ENCODE measurements at places on chromosomes 3 and 15.
A peak's percentile ranks its signal among the peaks of the same experiment; 100 is the strongest.

GRCh38 chr3:45777746-45778386 lies 18.5 kb downstream of the SLC6A20 start:
- peaks cover 56% of the 10 kb centered on the region for H3K27me3 ChIP-seq
- peaks cover 5% of the 10 kb centered on the region for H3K4me1 ChIP-seq
- DNase-seq = peak; percentile 5
- H3K4me3 ChIP-seq = no peak overlapping the region

- no peak for DNase-seq
- H3K4me1 ChIP-seq = no peaks in the 10 kb centered on the region
- H3K27ac ChIP-seq = no peak overlapping the region
- no peaks in the 10 kb centered on the region for H3K27me3 ChIP-seq
- H3K36me3 ChIP-seq = no peaks in the 10 kb centered on the region
- no peak overlapping the region for H3K4me3 ChIP-seq
These were observed 1054.2 kb downstream of the NAALADL2 start for GRCh38 chr3:175913286-175913685.

DNA sequence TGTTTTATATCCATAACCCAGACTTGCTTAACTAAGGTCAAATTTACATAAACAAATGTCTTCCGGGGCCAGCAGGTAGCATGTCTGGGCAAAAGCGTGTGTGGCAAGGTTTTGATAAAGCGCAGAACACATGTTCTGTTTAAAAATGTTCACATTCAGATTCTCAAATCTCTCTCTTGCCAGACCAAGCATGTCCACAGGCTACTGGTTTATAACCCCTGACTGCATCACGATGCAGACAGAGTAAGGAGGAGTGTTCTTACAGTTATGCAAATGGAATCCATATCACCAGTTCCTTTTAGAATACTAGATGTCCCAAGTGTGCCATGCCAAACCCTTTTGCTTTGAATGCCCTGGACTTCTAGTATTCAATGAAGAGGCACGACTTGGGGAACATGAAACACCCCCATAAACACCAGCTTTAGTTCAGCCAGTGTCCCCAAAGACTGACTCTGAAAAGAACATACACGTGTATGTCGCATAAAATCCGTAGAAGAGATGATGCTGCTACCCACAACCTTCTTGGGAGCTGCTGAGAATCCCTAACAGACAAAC lies 412.0 kb downstream of the CNTN4 start:
- no peaks in the 10 kb centered on the region for H3K36me3 ChIP-seq
- H3K27ac ChIP-seq = no peak overlapping the region
- H3K4me3 ChIP-seq = no peak overlapping the region
- H3K27me3 ChIP-seq = no peaks in the 10 kb centered on the region
- DNase-seq = no peak
- H3K4me1 ChIP-seq = no peaks in the 10 kb centered on the region

- no peak overlapping the region for H3K27ac ChIP-seq
- H3K36me3 ChIP-seq = no peaks in the 10 kb centered on the region
- H3K4me3 ChIP-seq = no peak overlapping the region
- H3K4me1 ChIP-seq = no peaks in the 10 kb centered on the region
These were observed 21.7 kb upstream of the UTS2B start for GRCh38 chr3:191352014-191352413.

DNA sequence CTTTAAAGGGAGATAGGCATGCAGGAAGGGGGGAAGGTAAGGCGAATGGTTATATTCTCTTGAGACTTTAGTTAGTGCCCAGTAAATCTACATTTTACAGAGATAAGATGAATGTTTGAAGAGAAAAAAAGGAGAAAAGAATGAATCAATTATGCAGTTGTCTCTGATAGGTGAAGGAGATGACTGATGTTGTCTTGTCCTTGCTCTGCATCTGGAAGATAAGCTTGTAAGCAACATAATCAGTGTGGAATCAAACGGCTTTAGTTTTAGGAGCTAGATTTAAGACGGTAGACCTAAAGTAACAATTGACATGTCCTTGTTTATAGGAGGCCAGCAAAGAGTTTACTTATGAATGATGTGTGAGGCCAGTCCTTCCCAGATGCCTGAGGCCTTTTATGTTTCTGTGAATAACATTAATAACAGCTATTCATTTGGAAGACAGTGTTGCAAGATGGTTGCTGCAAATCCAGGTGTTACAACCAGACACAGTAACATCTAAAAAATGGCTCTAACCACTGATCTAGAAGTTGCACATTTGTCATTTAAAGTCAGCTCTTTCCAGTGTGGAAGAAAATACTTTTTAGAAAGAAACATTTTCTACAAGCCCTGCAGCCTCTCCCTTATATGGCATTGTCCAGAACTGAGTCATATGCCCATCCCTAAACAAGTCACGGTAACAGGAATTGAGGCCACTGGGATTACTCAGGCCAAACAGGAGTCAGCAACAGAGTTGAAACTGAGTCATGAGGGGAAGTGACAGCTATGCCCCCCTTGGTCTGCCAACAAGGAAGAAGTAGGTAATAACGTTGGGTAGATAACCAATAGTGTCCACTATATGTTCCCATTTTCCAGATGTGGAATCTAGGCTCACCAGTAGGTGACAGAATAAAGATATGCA lies 77.5 kb upstream of the FBN1 start:
- no peaks in the 10 kb centered on the region for H3K4me1 ChIP-seq
- no peak overlapping the region for H3K4me3 ChIP-seq
- no peak overlapping the region for H3K27ac ChIP-seq
- peaks cover 23% of the 10 kb centered on the region for H3K36me3 ChIP-seq

DNA sequence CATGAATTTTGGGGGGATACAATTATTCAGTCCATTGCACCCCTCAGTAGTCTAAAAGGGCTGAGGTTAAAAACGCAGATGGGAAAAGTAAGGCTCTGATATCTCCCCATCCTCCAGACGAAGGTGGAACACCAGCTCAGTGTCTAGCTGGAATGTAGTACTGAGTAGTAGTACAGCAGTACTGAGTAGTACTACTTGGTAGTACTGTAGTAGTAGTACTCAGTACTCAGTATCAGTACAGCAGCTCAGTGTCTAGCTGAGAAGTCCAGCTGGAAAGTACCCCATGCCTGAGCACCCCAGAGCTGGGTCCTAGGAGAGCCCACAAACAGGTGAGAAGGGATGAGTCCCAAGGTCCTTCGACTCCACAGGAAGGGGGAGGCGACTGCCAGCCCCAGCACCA lies 148.7 kb downstream of the XXYLT1 start:
- DNase-seq = no peak
- H3K36me3 ChIP-seq = no peaks in the 10 kb centered on the region
- H3K4me1 ChIP-seq = peaks cover 5% of the 10 kb centered on the region

- H3K36me3 ChIP-seq = no peaks in the 10 kb centered on the region
- no peak overlapping the region for H3K27ac ChIP-seq
- no peak overlapping the region for H3K4me3 ChIP-seq
- peaks cover 2% of the 10 kb centered on the region for H3K4me1 ChIP-seq
- DNase-seq = no peak
These were observed 19.5 kb upstream of the SNRPA1 start for GRCh38 chr15:101314336-101315125.

DNA sequence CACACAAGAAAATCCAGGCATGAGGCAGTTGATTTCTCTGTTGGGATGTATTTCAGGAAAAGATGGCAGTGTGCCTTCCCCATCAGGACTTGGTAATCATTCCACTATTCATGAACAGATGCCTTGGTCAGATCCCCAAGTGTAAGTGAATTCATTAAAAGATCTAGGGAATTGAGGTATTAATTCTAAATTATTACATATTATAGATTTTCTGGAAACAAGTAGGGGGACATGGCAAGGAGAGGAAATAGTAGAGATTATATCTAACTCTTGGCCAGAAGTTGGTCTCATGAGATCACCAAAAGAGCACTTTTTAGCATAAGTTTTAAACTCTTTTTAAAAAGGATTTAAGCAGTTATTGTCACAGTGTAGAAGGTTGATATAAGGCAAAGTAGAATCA lies 74.4 kb upstream of the MDFIC2 start:
- no peak for DNase-seq
- no peaks in the 10 kb centered on the region for H3K36me3 ChIP-seq
- H3K4me3 ChIP-seq = no peak overlapping the region
- H3K4me1 ChIP-seq = no peaks in the 10 kb centered on the region

- no peaks in the 10 kb centered on the region for H3K4me1 ChIP-seq
- H3K4me3 ChIP-seq = no peak overlapping the region
- no peaks in the 10 kb centered on the region for H3K36me3 ChIP-seq
- no peak overlapping the region for H3K27ac ChIP-seq
- DNase-seq = no peak
These were observed 78.1 kb upstream of the SETMAR start for GRCh38 chr3:4225005-4225471.

GRCh38 chr15:50182219-50183013 lies 420 bp downstream of the SLC27A2 start:
- H3K4me1 ChIP-seq = peaks cover 26% of the 10 kb centered on the region
- DNase-seq = peak; percentile 72
- peak overlapping the region; percentile 92 for H3K4me3 ChIP-seq
- peaks cover 20% of the 10 kb centered on the region for H3K27me3 ChIP-seq

GRCh38 chr15:78730955-78731354 lies 80.3 kb downstream of the ADAMTS7 start:
- no peaks in the 10 kb centered on the region for H3K4me1 ChIP-seq
- peaks cover 35% of the 10 kb centered on the region for H3K27me3 ChIP-seq
- H3K4me3 ChIP-seq = no peak overlapping the region

DNA sequence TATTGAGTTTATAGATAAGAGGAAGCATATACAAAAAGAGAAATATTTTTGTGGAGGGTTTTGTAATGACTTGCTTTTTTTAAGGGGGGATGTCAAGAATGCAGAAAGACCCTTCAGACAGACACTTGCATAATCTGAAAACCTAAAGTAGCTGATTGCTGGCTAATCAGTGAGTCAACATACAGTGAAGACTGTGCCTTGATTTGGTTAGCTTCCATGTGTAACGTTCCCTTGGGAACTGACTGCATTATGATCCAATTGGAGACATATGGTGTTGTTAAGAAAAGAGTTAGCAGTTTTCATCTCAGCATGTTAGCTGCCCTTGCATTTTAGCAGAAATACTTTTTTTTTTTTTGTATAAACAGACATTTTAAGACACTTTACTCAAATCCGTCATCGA lies 483.2 kb downstream of the RBMS3 start:
- no peaks in the 10 kb centered on the region for H3K36me3 ChIP-seq
- H3K27me3 ChIP-seq = no peaks in the 10 kb centered on the region
- H3K4me1 ChIP-seq = no peaks in the 10 kb centered on the region
- DNase-seq = no peak

DNA sequence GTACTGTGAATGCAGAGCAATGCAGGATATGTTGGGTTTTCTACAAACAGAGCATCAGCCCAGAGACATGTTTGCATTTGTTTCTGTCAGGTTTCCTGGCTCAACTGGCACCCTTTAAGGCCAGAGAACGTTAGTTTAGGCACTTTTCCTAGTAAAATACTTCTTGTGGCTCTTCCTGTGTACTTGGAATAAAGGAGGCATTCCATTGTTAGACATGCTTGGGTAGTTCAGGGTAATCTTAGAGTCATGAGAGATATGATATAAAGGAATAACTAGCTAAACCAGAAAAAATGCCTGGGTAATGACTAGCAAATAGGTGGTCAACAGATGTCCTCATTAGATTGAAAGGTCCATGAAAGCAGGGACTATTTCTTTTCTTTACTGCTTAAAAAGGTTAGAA lies 60.4 kb upstream of the RBM5 start:
- peaks cover 25% of the 10 kb centered on the region for H3K36me3 ChIP-seq
- H3K4me3 ChIP-seq = no peak overlapping the region
- no peaks in the 10 kb centered on the region for H3K27me3 ChIP-seq
- no peaks in the 10 kb centered on the region for H3K4me1 ChIP-seq
- no peak overlapping the region for H3K27ac ChIP-seq
- no peak for DNase-seq

GRCh38 chr15:77015646-77016320 lies 20.9 kb downstream of the PSTPIP1 start:
- no peaks in the 10 kb centered on the region for H3K27me3 ChIP-seq
- DNase-seq = no peak
- H3K36me3 ChIP-seq = peaks cover 52% of the 10 kb centered on the region
